AG10803 (cell line): ENCODE measurements at places on chromosomes 13 and 19.

DNA sequence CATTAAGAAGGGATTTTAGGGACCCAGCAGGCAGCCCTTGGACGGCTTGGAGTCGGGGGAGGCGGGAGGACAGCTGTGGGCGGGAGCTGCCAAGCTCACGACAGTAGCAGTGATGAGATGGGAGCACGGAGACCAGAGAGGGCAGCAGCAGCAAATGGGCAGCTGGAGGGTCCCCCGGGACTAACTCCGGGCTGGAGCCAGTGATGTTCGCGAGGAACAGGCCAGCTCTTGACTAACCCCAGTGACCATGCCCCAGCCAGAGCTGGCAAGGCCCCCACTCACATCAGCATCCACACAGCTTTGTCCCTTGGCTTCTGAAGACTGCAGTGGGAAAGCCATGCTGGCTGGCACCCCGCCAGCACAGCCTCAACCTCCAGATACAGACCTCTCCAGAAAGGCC lies 81.9 kb downstream of the RAB20 start:
- no peak for DNase-seq

- no peak for DNase-seq
These were observed at the start of gene FOXA3 for GRCh38 chr19:45863840-45864628. FOXA3 (plus strand) TSS chr19:45864326; CDS start chr19:45864457, 131 bp downstream.

- peak; percentile 94 for DNase-seq
These were observed 4.9 kb downstream of the ADAMTSL5 start for GRCh38 chr19:1507763-1508506.

- DNase-seq, result peak; percentile 31
These were observed 5.6 kb downstream of the ZAR1L start for GRCh38 chr13:32309312-32310133.

DNA sequence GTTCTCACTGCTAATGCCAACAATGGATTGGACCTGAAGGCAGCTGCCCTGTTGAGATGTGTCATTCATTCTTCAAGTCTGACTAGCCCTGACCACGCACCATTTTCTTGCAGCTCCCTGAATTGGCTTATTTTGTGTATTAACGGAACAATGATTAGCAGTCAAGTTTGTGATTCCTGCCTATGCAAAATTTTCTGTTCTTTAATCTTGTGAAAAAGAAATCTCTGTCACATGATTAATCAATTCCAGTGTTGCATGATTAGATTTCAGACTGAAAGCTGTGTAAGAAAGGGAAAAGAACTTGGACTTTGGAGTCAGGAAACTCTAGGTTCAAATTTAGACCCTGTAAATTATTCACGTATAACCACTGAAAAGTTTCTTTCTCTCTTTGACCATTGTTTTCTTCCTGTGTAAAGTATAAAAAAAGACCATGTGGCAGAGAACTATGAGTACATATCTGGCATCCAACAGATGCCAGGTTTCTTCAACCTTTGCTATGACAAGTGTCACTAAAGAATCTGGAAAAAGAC lies 64.5 kb upstream of the SLC10A2 start:
- DNase-seq, result no peak

- DNase-seq, result no peak
These were observed 10.9 kb upstream of the CACNG7 start for GRCh38 chr19:53898166-53898565.

- DNase-seq, result peak; percentile 53
These were observed 73.4 kb downstream of the MBNL2 start for GRCh38 chr13:97295283-97296182.

GRCh38 chr13:52383366-52383765 lies 22.6 kb downstream of the THSD1 start:
- no peak for DNase-seq

DNA sequence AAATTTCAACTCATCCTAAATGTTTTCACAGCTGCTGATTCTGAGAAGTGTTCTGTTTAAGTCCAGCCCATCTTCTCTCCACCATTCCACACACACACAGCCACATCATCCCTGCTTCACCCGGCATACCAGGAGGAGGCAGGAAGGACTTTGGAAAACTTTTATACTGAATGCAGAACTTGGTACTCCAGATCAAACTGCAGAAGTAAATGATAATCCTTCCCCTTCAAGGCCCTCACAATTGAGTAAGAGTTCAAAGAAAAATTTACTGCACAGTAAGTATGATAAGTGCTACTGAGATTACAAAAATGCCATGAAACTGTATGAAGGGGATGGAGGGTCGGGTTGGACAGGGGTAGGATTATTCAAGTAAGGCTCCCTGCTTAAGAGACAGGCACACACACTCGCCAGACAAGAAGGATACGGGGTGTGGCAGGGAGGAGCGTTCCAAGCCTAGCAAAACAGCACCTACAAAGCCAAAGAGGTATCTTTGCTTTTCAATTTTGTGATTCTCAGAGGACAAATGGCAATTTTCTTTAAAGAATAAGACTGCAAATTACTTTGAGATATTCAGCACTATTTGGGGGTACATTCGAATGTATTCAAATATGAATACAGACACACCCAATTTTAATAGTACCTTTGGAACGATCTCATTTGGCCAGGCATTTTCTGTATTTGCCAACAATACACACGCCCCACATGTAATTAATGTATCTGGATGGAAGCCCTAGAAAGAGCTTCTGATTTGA lies 2.5 kb downstream of the USP12 start:
- DNase-seq, result peak; percentile 28
